ENCODE measurements at places on chromosomes 12 and 14.

- no peak for DNase-seq
These were observed 104.4 kb downstream of the SSPN start for GRCh38 chr12:26299751-26300150.

DNA sequence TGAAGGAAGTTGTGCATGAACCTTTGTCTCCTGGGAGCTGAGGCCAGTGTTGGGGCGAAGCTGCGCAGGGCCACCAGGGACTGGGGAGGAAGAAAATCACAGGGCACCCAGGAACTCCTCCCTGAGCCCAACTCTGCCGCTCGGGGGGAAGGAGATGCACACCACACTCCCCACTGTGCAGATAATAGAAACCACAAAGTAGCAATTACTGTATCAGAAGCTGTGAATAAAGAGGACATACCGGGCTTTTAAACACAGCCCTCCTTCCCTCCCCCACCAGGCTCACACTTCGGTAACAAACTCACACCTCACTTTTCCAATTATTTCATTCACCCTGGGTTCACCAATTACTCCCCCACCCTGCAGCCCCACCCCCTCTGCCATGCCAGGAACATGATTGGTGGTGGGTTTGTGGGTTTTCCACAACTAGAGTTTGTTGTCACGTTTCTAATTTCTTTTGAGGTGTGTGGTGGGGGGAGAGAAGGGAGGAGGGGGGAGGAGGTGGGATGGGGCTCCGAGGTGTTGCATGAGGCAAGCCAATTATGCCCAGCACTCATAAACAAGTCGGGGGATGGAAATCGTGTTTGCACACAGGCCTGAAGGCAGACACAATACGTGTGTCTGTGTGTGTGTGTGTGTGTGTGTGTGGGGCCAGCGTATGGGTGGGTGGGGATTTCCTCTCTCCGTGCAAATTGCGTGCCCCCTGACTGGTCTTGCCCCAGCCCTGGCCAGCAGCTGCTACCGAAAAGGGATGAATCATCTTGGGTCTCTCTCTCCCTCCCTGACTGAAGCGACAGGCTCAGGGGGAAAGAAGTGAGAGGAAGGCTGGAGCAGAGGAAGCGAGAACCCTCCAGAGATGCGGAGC is 103.3 kb downstream of the RBM19 start:
- DNase-seq, result no peak

GRCh38 chr14:78902010-78902623 is 731.9 kb downstream of the NRXN3 start:
- no peak for DNase-seq

GRCh38 chr14:101982621-101983020 is 18.2 kb downstream of the DYNC1H1 start:
- DNase-seq, result no peak

- DNase-seq, result no peak
These were observed 44.6 kb downstream of the ERO1A start for GRCh38 chr14:52650774-52651173.

DNA sequence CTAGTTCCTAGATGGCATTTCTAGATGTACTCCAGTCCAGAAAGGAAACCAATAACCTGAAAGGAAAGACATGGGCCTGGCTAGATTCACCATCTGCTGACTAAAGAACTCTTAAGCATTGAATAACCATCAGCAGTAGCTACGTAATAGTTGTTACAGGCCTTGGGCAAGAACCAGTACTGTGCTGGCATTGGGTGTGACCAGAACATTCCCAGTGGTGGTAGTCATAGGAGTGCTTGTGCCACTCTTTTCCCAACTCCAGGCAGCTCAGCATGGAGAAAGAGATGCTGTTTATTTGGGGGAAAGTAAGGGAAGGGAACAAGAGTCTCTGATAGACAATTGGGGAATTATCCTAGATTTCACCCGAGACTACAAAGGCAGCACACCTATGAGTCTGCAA is 333.3 kb downstream of the SLC16A7 start:
- no peak for DNase-seq

DNA sequence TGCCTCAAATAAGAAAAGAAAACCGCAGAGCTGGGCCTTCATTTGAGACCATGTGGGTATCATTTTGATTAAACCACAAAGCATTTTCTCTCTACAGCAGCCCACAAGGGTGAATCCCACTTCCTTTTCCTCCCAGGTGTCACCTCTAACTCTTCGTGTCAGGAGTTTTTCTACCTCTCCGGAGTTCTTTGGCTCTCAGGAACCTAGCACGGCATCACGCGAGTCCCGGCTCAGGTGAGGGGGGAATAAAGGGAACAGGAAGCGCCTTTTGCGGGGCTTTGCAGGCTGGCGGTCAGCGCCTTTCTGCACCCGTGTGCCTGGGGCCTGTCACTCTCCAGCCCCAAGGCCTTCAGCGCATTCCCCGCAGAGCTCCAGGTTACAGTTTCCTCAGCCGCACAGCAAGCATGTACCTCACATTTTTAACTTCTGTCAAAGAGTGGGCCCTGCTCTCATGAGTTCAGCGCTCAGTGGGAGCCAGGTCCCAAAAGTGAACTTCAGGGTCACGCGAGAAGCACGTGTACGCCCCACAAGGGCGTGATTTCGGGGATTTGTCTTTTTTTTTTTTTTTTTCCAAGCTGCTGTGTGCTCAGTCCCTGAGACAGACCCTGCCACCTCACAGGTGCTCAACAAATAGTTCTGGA is 740 bp upstream of the PRPF40B start:
- peak; percentile 76 for DNase-seq

DNA sequence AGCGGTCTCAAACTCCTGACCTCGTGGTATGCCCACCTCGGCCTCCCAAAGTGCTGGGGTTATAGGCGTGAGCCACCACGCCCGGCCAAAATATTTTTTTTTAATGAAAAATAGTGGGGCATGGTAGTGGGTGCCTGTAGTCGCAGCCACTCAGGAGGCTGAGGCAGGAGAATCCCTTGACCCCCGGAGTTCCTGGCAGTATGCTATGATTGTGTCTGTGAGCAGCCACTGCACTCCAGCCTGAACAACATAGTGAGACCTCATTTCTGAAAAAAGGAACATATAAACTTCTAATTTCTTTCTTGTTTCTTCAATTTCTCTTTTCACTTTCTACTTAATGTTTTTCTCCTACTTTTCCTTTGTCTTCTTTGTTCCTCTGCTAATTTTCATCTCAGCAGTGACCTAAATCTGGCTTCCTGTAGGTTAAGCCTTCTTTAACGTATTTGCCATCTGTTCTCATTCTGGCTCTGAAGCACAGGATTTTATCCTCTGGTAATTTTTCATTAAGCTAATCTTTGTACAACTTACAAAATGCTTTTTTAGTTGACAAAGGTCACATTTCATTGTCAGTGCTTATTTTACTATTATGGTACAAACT is 4.5 kb upstream of the RPGRIP1 start:
- no peak for DNase-seq

DNA sequence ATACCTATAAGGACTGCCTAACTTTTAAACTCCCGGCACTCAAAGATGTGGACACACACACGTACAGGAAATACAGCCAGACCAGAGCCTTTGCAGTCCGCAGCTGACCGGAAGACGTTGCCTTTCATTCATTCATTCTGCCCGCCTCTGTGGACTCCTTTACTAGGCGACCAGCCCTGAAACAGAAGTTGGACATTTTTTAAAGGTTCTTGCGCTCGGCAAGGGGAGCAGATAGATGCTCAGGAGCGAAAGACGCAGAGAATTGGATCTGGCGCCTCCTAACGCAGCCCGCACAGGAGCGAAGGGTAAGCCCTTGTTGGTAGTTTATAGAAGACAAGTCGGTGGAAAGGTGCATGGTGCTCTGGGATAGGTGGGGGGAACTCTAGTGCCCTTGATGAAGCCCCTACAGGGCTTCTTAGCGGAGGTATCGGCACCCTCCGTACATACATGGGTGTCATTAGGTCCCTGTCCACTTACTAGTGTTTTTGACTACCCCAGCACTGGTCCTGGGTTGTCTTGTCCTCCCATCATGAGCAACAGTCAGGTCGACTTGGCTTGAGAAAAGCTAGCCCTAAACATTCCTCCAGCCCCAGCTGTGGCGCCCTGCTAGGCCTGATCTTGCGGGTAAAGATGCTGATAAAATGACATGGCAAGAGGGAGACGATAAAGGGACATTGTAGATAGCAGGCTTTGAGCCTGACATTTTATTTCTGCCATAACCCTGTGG is at the start of gene KDM2B:
Gene KDM2B, minus strand, starts transcription at position 65 of the 727 bp plus-strand sequence. CDS start 112 bp downstream, outside the sequence.
- peak; percentile 34 for DNase-seq

DNA sequence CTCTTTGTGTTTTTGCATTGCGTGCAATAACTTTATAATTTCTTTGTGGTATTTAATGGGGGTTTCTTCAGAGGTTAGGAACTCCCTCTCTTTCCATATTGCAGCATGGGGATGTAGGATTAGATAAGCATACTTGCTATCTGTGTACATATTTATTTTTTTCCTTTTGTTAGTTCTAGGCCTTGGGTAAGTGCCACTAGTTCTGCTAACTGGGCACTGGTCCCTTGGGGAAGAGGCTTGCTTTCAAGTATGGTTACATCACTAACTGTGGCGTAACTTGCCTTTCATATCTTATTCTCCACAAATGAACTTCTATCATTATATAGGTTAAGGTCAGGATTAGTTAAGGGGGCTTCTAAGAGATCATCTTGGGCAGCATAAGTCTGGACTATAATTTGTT is 31.5 kb upstream of the SLCO1B3 start:
- no peak for DNase-seq

DNA sequence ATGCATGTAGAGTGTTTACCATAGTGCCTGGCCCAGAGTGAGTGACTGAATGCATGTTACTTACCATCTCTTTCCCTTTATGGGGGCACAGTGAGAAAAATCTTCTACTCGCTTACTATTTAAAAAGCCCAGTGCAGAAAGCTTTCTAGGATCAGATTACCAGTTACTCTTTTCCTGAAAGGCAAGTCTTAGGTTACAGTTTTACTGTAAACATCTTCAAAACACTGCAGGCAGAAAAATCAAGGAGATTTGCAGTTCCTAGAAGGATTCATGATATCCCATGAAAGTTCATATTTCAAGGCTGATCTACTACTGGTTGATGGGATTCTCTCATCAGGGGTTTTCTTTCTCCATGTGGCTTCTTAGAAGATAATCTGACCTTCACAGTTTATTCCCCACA is 29.3 kb upstream of the DAAM1 start:
- DNase-seq, result no peak

- DNase-seq, result no peak
These were observed 118.0 kb upstream of the G2E3 start for GRCh38 chr14:30440961-30441360.

DNA sequence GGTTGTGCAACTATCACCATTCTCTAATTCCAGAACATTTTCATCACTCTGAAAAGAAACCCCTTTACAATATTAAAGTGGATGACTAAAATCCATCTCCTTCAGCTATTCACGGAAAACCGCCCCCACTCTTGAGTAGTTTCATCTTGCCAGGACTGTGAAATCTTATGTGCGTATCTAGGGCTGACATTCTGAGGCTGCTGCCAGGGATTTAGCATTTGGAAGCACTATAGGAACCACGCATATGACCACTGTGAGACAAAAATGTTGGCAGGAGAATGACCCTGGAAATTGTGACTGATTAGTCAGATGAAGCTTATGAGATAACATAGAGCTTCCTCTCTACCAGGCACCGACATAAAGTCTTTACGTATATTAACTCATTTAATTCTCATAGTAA is 305.2 kb upstream of the PDE3A start:
- no peak for DNase-seq

DNA sequence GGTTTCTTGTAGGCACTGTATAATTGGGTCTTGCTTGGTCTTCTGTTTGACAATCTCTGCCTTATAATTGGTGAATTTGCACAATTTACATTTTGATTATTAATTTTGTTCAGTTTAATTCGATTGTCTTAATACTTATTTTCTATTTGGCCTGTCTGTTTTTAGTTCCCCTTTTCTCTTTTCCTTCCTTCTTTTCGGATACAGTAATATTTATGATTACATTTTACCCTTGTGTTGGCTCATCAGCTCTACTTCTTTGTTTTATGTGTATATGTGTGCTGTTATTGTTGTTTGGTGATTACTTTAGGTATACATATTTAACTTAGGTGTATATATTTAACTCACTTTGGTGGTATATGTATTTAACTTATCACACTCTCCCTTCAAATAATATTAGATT is 12.8 kb upstream of the BEGAIN start:
- no peak for DNase-seq

DNA sequence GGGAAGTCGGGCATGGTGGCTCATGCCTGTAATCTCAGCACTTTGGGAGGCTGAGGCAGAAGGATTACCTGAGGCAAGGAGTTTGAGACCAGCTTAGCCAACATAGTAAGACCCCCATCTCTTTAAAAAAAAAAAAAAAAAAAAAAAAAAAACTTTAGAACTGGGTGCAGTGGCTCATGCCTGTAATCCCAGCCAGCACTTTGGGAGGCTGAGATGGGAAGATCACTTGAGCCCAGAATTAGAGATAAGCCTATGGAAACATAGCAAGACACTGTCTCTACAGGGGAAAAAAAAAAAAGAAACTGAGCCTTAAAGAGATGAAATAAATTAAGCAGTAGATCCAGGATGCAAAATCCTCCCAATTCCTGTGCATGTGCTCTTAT is 1.7 kb upstream of the PA2G4 start:
- DNase-seq, result no peak
